ENCODE measurements at places on chromosomes 2 and 18.

DNA sequence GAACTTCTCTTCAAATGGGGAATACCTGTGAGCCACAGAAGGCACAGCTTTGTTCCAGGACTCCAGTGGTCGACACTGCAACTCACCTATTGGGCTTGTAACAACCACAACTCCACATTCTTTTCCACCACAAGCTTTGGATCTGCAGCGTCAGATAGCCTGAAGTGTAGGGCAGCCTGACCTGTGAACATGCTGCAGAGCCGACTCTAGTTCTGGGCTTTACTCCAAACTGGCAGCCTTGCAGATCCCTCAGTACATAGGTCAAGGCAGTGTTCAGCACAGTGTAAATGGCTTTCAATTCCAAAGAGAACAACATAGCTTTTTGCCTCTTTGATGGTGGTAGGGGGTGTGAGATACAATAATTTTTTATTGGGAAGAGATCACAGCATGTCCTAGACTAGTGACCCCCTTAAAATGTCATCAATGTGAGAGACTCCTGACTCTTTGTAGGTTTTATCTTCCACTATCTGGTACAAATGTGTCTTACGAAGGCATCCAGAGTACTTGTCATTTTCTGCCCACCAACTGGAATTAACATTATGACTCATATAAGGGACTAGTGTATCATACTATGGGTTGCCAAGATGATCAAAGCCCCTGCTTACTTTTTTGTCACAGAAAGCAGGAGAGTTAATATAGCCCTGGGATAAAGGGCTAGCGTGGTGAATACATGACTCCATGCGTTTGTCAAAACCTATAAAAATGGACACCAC, 149.8 kb downstream of the COPS8 start:
- DNase-seq, result no peak

- no peak for DNase-seq
Measured at GRCh38 chr2:133562558-133562957, 5.7 kb downstream of the NCKAP5 start.

DNA sequence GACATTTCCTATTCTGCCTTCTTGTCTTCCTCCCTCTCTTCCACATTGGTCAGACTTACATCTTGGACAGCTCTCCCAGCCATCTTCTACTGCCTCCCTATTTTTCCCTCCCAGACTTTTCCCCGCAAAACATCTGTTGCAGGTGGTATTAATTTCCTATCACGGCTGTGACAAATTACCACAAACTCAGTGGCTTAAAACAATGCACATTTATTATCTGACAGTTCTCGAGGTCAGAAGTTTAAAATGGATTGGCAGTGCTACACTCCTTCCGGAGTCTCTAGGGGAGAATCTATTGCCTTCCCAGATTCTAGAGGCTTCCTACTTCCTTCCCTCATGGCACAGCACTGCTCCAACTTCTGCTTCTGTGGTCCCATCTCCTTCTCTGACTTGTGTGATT, 33.3 kb downstream of the STRADB start:
- DNase-seq, result no peak

DNA sequence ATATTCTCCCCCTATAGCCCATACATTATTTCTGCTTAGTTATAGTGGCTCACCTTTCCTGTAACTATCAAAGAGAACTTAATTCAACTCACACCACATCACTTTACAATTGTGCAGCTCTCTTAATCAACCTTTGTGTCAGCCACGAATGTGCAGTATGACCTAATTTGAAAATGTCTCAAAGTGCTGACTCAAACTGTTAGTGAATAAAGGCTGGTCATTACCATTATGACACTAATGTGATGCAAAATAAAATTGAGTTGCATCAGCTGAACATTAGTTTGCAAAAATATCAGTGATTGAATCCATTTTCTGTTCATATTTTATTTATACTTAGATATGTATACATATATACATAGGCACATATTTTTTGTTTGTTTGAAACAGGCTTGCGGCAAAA, 251.8 kb downstream of the MEIS1 start:
- DNase-seq, result no peak

GRCh38 chr2:26942543-26943295, 27.7 kb upstream of the MAPRE3 start:
- DNase-seq, result no peak

DNA sequence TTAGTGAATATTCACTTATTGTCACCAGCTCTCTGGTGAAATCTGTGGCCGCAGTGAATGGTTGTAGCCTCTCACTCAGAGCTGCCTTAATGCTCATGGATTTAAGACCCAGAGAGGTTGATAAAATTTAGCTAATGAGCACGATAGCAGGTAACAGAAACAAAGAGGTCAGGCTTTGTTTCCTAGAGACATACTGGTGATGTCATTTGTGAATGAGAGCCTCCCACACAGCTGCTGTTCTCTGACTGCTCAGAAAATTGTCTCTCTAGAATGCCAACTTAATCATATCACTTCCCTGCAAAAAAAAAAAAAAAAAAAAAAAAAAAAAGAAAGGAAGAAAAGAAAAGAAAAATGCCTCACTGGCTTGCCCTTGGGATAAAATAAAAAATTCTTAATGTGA, 411.7 kb upstream of the MYT1L start:
- no peak for DNase-seq

DNA sequence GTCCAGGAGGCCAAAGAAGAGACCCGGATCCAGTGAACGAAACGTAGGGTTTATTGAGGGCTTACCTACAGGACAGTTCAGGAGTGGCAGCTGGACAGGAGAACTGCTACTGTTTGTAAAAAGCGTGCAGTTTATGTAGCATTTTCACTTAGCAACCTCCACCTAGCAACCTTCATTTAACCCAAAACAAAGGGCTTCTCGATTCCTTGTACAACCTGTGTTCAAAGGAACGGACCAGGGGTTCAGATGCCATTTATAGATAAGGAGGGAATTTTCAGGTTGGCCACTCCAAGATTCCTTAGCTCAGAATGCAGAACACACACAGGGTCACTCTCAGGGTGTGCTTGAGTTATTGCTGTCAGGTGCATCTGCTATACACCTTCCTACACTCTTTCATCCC, 65.1 kb upstream of the YWHAQ start:
- no peak for DNase-seq

- DNase-seq, result no peak
Measured at GRCh38 chr2:147773479-147773878, 71.3 kb upstream of the ACVR2A start.

DNA sequence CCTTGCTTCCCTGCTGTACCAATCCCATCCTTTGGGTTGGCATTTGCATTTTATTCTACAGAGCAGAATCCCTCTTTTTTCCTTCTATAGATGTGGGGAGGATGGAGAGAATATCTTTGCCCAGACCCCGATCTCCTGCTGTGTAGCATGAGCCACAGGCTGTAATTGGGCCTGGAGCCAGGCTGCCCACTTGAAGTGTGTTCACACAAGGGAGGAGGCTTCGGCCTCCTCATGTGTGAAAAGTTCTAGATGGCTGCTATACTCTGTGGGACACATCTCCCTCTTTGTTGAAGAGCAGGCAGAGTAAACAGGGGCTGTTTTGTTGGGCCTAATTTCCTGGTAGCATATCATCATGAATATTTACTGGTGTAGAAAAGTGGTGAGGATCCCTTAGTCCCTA, 126.3 kb downstream of the XRCC5 start:
- no peak for DNase-seq

DNA sequence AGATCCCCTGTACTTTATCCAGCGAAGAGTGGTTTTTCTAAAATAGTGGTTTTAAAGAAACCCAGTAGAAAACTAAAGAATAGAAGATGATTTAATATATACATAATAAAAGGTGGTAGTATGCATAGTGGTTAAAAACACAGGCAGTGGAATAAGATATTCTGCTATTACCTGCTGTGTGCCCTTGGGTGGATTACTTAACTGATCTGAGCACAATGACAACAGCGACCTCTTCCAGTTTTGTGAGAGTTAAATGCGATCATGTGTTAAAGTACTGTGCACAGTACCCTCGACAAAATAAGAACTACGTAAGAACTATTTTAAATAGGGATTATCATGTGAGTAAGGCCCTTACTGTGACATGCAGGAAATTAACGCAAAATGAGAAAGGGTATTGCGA, 30.0 kb upstream of the CHMP1B start:
- DNase-seq, result no peak

DNA sequence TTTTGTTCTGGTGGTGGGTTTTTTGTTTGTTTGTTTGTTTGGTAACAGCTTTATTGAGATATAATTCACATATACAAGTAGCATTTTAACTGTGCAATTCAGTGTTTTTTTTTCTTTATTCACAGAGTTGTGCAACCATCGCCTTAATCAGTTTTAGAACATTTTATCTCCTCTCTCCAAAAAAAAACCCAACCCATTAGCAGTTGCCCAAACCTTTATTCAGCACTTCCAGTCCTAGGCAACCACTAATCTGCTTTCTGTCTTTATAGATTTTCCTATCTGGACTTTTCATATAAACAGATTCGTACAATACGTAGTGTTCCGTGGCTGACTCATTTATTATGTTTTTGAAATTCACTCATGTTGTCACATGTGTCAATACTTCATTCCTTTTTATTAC, 38.7 kb downstream of the CCDC138 start:
- DNase-seq, result no peak

- DNase-seq, result no peak
Measured at GRCh38 chr18:11064106-11064505, 85.3 kb downstream of the PIEZO2 start.

DNA sequence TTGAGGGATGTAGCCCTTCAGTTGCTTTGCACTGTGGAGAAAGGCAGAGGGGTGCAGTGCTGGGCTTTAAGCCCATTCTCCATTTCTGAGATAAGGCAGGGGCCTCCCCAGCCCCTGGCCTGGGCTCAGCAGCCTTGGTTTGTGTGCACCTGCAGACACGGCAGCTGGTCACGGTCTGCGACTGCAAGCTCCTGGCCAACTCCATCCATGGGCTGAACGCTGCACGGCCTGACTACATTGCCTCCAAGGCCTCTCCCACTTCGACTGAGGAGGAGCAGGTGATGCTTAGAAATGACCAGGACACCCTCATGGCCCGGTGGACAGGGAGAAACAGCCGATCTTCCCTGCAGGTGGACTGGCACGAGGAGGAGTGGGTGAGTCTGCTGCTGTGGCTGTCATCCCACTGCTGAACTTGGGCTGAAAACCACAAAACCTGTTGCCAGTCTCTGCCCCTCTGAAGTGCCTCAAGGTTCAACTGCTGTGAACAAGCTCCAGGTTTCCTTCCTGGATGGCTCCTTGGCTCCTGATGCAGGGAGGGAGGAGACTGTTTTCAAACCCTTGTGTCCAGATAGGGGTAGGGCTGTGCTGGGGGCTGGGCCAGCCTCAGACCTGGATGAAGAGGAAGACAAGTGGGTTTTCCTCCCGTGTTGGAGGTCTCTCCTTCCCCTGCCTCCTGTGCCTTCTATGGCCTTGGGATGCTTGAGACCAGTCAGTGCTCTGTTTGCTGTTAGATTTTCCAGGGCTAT, 54.0 kb downstream of the COA5 start:
- no peak for DNase-seq

DNA sequence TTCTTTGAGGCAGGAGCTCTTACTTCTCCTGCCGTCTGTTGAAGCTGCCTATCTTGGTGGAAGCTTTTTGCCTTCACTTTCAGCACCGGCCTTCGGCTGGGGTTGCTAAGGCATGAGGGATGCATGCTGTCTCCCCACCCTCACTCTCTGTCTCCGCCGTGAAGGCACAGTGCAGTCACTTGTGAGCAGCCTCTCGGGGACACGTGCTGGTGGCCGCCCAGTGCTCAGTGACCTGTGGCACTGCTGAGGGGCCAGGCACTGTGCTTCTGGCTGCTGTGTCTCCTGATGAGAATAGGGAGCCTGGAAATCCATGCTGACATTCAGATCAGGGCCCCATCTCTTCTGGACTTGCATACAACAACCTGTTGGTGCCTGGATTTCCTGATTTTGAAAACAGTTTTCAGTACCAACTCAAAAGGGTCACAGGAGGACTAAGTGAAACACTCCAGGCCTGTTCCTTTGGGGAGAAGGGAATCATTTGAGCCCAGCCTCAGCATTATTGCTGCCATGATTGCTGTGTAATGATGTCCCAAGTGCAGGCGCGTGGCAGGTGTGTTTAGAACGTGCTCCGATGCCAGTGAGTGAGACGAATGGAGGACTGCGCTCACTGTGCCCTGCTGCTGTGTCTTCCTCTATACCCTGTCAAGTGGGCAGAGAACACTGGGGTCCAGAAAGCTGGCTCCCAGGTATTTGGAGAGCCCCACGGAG, 218.1 kb downstream of the SEPTIN10 start:
- DNase-seq, result no peak

All from GF-D8 (cell line).